ENCODE measurements at places on chromosomes 7 and 10. TPM values are rescaled to one million over a fixed set of nuclear protein-coding genes. Genes with fewer than 3 reads are reported as not detected.

DNA sequence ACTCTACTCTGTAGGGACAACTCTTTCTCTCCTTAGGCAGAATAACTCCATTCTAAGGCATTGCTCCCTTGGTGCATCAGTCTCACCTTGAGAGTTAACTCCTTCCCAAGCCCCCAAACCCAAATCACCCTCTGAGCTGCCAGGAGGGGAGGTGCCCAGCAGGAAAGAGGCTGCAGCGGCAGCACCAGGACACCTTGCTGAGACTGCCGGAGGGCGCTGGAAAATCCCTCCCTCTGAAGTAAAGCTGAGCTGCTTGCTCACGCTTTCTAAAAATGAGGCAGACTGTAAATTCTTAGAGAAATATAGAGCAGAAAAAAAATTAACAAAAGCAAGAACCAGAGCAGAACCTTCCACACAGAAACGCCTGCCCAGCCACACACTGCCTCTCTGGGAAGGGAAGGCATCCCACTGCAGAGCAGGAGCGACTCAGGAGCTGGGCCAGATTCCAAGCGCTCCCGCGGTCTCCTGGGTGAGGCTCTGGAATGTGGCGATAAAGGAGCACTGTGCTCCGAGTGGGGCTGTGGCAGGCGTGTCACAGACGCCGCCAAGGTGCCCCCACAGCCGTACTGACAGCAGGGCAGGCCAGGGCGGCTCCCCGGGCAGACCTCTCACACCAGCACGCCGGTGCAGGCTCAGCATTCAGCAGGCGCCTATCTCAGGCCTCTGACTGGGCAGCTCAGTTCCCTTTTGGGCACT, 202.1 kb downstream of the TNS3 start:
- peak; percentile 81 for DNase-seq

DNA sequence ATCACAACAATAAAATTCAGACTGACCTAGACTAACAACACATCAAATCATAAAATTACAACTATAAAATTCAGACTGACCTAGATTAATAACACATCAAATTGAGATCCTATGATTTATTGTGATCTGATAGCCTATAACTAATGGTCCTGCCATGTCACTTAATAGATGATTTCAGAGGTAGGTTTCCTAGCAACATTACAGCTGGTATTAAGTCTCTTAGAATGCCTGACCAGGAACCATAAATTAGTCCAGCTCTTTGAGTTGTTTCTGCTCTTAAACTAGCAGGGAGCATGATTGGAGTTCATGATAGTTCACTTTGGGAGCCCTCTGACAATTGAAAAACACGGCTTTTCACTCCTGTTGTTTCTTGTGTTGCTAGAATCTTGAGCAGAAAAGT, 318.9 kb downstream of the BMPER start:
- no peak for DNase-seq

DNA sequence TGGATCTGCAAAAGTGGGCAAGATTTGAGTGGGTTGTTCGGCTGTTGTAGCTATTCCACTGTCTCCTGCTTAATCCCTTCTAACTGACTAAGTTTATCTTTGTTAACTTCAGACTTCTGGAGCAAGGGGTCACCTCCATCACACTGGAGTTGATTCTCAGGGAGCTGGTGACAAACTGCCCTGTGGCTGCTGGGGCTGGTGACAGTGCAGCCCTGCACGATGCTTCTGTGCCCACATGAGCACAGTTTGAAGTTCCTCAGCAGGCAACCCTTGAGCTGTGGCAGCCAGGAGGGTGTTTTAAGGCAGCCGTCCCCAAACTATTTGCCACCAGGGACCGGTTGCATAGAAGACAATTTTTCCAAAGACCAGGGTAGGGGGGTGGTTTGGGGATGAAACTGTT, 40.5 kb downstream of the ADRB1 start:
- no peak for DNase-seq

DOCK4 gene
- 31.4 TPM for total RNA-seq

DNA sequence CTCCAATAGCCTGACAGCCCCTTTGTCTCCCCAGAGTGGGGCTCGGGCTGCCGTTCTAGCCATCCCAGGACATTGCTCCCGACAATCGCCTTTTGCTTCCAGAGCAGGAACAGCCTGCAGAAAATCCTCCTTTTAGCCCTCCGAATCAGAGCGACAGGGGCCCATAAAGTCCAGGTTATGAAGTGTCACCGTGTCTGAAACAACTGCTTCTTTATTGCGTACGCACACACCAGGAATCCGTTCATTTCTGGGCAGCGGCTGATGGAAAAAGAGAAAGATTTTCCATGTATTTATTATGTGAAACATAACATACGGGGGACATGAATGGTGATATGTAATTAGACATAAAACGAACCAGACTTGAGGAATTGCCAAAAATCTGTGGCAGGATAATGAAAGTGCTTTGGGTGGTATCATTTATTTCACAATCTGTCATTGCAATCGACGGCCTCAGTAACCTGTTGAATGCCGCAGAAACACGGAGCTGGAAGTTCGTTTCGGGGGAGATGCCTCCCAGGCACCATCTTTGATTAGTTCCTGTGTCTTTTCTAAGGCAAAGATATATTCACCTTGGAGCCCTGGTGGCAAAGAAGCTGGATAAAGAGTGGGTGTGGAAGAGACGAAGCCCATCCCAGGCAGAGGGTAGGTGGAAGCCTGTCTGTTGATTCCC, 48.1 kb downstream of the FAM241B start:
- DNase-seq = no peak

GPR85 gene
- total RNA-seq = 1.3 TPM

GRCh38 chr10:4331150-4331549, 494.9 kb upstream of the AKR1E2 start:
- DNase-seq = no peak

PTPRZ1 gene
- 1.6 TPM for total RNA-seq

DNA sequence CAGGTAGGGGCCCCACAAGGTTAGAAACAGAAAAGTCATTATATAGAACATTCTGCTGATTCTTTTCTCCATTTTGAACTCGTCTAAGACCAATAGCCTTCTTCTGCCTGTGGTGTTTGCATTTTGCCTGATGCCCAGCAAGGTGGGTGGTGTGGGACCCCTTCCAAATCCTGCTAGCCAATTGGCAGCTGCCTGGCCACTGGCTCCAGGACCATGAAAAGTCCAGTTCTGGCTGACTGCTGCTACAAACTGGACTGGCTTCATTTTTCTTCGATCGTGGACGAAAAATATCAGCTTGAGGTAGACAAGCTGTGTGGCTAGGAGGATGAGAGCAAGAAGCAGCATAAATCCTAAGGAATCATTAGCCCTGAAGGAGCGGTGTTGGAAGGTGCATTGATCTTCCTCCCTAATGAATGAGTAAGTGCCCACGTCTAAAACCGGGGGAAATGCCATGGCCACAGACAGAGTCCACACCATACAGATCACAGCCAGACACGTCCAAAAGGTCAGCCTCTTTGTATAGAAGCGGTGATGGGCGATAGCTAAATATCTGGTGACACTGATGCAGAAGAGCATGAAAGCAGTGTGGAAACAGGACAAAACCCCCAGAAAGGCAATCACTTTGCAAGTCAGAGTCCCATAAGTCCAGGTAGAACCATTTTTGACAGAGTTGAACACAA, 2.7 kb downstream of the GPR85 start:
- DNase-seq = no peak

DNA sequence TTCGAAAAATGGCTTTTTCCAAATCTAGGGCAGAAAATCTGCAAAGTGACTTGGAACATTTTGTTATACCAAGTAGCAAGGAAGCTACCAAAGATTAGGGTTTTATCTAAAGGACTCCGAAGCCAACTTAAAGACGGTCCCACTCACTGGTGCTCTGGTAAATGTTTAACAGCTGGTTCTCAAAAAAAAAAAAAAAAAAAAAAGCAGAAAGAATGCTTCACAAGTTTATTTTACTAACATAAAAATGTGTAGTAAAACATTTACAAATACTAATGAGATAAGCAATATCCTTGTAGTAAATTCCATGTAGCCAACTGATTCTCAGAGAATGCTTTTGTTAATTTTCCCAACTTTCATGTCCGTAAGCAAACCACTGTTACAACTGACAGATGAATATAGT, 38.4 kb downstream of the TAF3 start:
- DNase-seq = no peak

- peak; percentile 65 for DNase-seq
These were observed 24.6 kb downstream of the NAMPT start for GRCh38 chr7:106260136-106260561.

- no peak for DNase-seq
These were observed 109.7 kb downstream of the PCDH15 start for GRCh38 chr10:54691331-54691730.

GRCh38 chr10:48404646-48405045, 98.2 kb downstream of the MAPK8 start:
- DNase-seq = no peak

KCNIP2 gene
- total RNA-seq = 1.9 TPM

DNA sequence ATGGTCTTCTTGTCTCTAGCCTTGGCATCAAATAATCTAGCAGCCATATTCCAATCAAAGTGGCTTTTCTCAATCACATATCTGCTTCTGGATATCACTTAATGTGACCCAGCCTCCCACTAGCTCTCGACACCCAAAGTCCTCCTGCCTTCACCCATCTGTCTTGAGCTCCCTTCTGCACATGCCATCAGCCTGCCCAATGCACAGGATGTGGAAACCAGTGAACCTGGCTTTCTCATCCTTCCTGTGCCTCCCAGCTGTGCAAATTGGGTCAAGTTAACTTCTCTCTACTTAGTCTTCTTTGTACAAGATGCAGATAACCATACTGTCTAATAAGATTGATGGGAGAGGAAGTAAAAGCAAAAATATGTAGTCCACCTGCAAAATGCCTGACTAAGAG, 257.9 kb upstream of the PITRM1 start:
- DNase-seq = no peak

DNA sequence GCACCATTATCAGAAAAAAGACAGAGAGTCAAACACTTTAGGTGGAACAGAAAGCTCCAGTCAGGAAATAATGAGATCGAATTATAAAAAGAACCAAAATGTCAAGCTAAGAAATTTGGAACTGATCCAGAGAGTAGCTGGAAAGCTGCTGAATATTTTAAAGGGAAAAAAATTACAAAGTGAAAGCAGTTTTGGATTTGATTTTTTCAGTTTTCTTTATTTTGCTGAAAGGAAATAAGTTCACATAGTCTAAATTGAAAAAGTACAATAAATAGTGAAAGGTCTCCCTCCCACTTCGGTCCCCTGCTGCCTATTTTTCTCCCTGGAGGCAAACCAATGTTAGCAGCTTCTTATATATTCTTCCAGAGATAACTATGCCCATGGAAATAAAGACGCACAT, 11.3 kb upstream of the TOMM7 start:
- DNase-seq = no peak

DNA sequence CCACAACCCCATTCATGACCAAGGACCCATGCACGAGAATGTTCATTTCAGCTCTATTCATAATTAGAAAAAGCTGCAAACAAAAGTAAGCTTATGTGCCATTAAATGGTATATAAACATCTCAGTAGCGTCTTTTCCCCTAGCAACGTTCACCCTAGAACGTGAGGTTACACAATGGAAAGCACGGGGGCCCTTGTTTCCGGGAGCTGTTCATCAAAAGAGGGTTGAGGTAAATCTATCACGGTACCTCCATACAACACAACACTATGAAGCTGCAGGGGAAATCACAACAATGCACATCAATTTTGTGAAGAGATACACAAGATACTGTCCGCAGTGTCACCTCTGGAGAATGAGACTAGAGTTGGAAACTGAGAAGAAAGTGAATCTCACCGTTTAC, 80.9 kb upstream of the DDC start:
- no peak for DNase-seq

TFPI2 gene
- total RNA-seq = 66.2 TPM

- DNase-seq = peak; percentile 35
These were observed 8.7 kb downstream of the GNB2 start for GRCh38 chr7:100682228-100682741.

CYP3A4 gene
- not detected for total RNA-seq

DNA sequence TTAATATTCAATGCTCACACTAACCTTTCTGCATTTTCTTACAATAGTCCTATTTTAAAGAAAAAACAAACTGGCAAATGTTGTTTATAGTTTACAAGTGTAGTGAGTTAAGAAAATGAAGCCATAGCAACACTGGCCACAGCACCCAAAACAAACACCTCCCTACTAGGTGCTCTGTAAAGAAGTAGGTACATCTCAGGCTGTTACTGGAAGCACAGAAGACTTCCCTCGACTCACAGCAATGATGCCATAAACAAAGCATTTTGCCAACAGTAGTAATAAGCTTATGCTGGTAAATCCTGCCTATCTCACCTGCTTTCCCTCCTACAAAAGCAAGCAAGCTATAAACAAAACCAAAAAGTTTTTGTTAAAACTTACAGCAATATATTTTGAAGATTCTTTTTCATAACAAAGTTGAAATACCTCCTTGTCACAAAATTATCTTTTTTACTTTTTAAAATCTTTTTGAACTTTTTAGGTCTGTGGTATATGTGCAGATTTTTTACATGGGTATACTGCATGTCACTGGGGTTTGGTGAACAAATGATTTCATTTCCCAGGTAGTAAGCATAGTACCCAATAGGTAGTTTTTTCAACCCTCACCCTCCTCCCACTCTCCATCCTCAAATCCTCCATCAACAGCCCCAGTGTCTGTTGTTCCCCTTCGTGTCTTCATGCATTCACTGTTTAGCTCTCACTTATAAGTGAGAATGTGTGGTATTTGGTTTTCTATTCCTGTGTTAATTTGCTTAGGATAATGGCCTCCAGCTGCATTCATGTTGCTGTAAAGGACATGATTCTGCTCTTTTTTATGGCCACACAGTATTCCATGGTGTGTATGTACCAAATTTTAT, 28.4 kb downstream of the COA1 start:
- peak; percentile 6 for DNase-seq

DNA sequence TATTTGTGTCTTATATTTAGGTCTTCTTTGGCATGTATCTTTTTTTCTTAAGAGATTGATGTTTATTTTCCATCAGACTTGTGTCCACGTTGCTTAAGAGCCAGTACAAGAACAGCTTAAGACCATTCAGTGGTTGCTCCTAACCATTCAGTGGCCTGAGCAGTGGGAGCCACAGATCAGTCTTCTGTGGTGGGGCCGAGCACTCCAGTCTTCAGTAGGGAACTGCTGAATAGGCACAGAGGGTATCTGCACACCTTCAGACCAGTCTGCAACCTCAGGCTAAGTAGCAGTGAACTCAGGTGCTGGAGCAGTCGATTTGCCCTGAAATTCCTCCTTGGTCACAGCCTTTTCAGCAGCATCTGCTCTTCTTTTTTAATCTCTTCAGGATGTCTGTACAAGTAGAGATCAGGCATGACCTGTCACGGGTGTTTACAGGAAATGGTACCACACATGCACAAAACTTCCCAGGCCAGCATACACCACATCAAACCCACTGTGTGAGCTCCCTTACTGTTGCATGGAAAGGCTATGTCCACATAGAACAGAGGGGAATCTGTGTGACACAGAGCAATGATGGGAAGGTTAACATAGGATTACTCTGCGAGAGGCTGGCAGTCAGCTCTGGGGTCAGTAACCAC, 51.5 kb downstream of the FAM107B start:
- DNase-seq = no peak

DNA sequence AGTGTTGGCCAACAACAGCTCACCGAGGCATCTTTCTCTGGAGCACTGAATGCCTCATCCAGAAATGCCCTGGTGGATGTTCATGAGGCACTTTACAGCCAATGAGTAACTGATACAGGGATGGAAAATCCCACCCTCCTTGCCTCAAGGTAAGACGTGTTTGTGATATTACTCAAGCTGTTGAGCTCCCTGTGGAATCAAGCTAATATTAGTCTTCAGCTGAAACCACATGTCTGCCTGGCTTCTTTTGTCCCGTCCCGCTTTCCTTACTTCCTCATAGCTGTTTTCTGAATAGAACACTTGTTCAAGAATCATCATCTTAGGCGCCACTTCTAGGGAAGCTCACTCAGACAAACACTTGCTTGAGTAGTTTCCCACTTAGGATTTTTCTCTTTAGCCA, 422.4 kb downstream of the INHBA start:
- DNase-seq = no peak
